ENCODE measurements at places on chromosomes 1 and 21.

- DNase-seq = no peak
These were observed 31.9 kb downstream of the NSL1 start for GRCh38 chr1:212759683-212760082.

GRCh38 chr1:58596631-58597052, 19.6 kb upstream of the TACSTD2 start:
- no peak for DNase-seq

DNA sequence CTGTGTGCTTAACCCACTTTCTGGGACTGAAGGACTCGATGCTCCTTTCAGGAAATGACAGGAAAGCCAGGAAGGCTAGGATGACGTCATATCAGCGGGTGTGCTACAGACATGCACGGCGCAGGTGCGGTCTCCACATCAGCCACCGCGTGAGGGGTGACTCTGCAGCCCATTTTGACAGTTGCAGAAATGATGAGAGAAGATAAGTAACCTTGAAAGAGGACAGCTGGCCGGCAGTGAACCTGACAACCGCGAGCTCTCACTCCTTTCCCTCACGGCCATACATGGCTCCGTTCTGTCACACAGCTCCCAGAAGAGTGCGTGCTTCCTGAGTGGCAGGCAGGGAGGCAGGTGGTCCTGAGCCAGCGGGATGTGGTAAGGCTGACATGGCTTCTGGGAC, 1.7 kb upstream of the KRTAP10-5 start:
- DNase-seq = no peak

- DNase-seq = no peak
These were observed 46.3 kb downstream of the CASQ2 start for GRCh38 chr1:115722221-115722620.

- no peak for DNase-seq
These were observed 931.6 kb downstream of the NCAM2 start for GRCh38 chr21:21929789-21930188.

GRCh38 chr1:201460814-201461644, 8.0 kb downstream of the PHLDA3 start:
- DNase-seq = no peak

- DNase-seq = no peak
These were observed 17.2 kb downstream of the RBM15 start for GRCh38 chr1:110356379-110356778.
